ENCODE measurements at places on chromosomes 11 and 22. TPM values are rescaled to one million over a fixed set of nuclear protein-coding genes. Genes with fewer than 3 reads are reported as not detected.

GRCh38 chr22:39938509-39939111, 21.6 kb upstream of the TMA7B start:
- DNase-seq = no peak

DNA sequence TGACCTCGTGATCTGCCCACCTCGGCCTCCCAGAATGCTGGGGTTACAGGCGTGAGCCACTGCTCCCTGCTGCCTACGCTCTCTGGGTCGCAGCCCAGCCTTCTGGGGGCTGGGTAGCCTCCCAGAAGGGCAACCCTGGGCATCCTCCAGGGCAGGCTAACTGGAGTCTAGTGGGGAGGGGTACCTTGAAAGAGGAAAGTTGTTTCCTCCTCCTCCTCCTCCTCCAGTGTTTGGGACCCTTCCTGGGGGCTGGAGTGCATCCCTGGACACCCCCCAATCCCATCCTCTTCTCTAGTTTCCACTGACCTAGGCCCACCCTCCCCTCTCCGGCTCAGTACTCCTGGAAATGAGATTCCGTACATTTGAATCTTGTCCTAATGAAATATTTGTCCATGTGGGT, 1.3 kb downstream of the PNPLA3 start:
- no peak for DNase-seq

- no peak for DNase-seq
These were observed 18.1 kb downstream of the MRPL16 start for GRCh38 chr11:59792507-59792906.

DNA sequence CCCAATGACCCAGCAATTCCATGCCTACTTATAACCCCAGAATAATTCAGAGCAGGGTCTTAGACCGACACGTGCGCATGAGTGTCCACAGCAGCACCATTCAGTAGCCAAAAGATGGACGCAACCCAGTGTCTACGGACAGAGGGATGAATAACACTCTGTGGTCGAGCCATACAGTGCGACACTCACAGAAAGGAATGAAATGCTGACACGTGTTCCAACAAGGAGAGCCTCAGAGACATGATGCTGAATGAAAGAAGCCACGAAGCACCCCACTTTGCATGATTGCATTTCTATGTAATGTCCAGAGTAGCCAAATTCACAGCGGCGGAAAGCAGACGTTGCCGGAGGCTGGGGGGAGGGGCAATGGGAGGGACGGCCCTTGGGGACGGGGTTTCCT, 134.4 kb downstream of the CTTN start:
- DNase-seq = no peak

DNA sequence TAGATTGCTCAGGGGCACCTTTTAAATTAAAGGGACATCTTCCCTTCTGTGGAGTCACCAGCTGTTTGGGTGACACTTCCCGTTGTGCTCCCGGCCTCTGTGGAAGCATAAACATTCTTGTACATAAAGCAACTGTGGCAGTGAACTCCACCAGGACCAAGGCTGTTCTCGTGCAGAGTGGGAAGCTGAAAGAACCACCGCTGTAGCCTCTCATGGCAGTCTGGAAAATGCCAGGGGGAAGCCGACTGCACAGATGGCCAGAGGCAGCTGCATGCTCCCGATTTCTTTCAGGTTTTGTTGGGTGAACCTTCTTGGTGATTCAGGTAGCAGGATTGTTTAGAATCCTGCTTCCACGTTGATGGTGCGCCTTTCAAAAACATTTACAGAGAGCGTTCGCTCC, 10.3 kb downstream of the UBASH3B start:
- DNase-seq = no peak

- no peak for DNase-seq
These were observed 56.7 kb downstream of the CTSC start for GRCh38 chr11:88280673-88281316.

DNA sequence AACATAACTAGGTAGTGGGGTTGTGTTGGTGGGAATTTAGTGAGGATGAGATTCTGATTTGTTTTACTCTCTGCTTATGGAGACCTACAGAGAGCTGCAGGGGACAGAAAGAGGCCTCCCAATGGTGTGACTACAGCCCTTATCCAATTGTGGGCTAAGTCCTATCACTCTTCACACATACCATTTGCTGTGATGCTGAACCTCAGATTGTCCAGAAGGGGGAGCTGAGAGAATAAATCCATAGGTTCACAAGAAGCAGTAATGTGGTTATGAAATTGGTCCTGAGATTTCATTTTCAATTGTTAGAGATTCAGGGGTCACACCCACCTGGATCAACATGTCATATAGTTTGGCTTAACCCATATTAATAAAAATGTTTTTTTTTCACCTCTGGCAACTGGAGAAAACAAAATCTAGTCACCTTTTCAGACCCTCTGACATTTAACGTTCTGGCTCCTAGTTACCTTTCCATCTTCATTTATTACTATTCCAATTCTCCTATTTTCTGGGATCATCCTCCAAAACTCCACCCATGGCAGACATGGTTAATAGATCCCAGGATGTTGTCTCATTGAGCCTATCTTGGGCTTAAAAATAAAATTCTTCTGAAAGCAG, 53.3 kb upstream of the PTPN5 start:
- DNase-seq = no peak

DNA sequence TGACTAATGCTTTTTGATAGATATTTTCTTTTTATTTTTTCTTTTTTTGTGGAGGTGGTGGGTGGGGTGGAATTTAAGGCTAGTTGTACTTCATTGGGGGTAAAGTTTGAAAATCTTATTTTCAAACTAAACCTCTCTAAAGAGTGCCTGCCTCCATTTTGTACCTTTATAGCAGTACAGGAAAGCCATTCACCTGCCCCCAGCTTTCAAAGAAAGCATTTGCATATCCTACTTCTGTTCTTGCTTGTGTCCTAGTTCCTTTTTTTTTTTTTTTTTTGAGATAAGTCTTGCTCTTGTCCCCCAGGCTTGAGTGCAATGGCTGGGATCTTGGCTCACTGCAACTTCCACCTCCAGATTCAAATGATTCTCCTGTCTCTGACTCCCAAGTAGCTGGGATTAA, 766.2 kb upstream of the LRRC4C start:
- no peak for DNase-seq

- DNase-seq = peak; percentile 62
These were observed 32.0 kb upstream of the LINC01488 start for GRCh38 chr11:69449320-69450063.

DNA sequence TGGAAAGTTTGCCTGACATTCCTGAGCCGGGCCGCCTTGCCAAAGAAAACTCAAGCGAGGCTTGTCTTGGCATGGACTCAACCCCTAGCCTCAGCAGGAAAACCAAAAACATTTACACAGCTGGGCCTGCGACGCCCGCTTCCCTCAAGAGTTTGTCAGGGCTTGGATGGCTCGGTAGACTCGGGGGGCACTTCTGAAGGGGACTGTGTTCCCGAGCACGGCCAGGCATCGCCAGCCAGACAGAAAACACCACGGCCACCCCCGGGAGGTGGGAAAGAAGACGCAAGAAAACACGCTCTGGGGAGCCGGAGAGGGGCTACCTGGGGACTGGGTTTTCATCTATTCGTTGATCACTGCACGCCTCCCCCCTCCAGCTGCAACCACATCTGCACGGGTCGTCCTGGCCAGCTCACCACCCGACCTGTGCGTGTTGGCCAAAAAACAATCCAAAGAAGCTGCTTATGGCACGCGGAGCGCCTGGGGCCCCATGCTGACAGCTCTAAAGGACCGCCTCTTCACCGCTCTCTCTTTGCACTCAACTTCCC, 380.7 kb downstream of the MN1 start:
- no peak for DNase-seq

DNA sequence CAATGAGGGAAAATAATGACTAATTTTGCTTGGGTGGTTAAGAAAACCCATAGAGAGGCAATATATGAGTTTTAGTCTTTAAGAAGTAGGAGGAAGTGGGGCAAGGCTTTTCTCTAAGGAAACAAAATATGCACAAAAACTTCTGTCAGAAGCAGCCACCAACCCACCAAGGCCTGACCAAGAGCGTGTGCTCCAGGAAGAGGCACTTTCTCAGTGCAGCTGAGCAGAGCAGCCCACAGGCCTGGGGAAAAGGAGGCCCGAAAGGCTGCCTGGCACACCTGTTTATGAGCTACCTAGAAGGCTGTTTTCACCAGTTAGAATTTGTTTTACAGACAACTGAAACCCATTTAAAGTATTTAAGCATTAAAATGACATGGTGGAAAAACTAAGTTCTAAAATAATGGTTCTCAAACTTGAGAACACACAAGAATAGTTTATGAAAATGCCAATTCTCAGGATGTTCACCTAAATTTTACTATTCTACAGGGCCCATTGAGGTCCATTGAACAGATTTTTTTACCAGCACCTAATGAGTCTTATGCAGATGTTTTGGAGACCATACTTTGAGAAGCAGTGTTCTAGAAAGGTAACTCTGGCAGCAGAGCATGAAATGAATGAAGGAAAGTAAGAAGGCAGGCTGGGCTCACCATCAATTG, 160.5 kb upstream of the DDI1 start:
- no peak for DNase-seq

- DNase-seq = peak; percentile 73
These were observed 10.8 kb upstream of the OR51L1 start for GRCh38 chr11:4983841-4984240.

DNA sequence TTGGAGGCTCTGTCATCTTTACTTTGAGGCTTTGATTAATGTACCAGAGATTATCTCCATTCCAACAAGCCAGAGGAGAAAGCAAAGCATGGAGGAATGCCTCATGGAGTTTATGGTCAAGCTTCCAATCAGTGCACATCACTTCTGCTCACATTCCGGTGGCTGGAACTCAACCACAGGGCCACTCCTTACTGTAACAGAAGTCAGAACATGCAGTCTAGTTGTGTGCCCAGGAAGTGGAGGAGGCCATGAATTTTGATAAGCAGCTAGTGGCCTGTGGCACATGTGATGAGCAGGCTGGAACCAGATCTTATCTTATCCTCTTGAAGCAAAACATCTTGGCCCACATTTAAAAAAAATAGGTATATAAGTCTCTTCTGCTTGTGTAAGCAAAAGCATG, 258.9 kb upstream of the ARHGAP20 start:
- DNase-seq = no peak

DNA sequence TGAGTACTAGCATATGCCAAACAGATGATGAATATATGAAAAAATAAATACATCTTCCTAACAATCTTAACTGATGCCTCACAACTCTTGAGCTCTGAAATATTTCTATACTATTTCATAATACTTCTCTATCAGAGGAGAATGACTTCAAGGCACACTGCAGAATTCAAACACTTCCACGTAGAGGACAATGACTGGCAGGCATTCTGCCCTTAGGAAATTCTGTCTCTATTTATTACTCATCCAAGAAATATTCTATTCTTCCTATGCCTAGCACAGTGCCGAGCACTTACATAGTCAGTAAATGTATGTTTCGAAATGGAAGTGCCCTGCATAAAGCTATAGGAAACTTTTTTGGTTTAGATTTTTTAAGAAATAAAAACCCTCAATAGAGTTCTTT, 809.1 kb downstream of the DLG2 start:
- no peak for DNase-seq

GRCh38 chr22:20115691-20116375, at the start of gene RANBP1:
TSS of gene RANBP1 (plus strand) at chr22:20116104. CDS start at chr22:20116185, 81 bp downstream.
- DNase-seq = no peak

DNA sequence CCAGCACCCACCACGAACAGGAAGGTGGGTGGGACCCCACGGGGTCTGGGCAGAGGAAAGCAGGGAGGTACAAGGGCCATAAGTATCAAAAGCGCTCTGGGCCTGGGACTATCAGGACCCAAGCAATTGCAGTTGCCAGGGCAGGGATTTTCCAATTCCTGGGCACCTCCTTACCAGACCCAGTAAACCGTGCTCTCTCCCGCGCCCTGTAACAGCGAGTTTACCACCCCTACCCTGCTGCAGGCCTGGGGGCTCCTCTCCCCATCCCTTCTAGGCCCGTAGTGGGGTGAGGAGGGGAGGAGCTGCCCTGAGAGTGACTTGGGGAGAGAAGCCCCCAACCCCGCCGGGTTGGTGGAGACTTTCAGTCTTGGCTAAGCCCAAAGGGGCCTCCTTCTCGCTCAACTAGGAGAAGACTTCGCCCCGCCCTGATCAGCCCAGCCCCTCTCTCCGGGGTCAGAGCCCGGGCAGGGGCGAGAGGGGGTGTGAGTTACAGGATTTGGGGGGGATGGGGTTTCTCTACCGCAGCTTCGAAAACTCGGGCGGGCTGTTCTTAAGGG, 5.4 kb downstream of the PAX6 start:
- no peak for DNase-seq

DNA sequence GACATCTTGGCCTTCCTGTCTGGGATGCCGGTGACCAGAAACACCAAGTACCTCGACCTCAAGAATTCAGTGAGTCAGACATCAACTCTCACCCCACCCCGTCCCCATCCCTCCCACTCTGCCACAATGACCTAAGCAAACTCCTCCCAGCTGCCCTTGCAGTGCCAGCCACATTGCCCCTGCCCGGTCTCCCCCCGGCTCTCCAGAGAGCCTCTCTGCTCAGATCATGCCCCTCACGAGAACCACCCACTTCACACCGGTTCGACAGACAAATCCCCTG, 23.6 kb upstream of the MYRF start:
- peak; percentile 73 for DNase-seq

- DNase-seq = no peak
These were observed 99.8 kb downstream of the CEP164 start for GRCh38 chr11:117427356-117427874.

DNA sequence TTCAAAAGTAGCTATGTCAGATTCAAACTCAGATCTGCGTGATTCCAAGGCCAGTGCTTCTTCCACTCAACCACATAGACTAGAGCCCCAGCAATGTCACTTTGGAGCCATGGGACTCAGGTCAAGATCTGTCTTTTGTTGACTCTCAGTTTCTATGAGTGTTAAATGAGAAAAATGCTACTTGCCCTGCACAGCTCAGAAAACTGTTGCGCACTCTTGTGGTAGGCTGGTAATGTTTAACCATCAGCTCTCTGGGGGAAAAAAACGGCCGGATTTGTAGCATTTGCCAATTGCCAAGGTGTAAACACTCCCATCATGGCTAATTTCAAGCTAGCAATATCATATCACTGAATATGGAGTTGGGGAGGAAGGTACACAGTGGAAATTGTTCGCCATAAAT, 328.1 kb upstream of the SYN3 start:
- DNase-seq = no peak

OR6T1 gene
- polyA plus RNA-seq = not detected

RPS6KA4 gene
- polyA plus RNA-seq = 13.6 TPM

C1QTNF5 gene
- polyA plus RNA-seq = 40.4 TPM

TRIM22 gene
- polyA plus RNA-seq = 11.5 TPM

NELL1 gene
- polyA plus RNA-seq = 14.8 TPM

MS4A6A gene
- polyA plus RNA-seq = 16.7 TPM

C11orf52 gene
- 103 TPM for polyA plus RNA-seq

Measured in kidney (tissue), 22 donors.